AG09319 (cell line): ENCODE measurements at places on chromosomes 11 and 22.

DNA sequence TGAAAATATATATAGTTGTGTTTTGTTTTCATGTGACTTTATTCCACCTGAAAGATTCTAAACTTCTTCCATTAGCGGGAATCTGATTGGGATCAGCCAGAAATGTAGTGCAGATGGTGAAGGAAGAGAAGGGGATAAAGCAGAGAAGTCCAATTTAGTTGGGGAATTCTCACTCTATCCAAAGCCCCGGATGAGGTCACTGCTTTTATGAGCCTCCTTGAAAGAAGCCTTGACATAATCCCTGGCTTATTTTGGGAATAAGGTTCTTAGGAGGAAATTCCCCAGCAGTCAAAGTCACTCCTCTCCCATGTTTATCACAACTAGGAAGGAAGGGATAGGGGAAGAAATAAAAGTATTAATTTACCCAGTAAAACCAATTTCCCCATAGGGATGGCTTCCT is 41.1 kb downstream of the OSBP start:
- DNase-seq = no peak

- DNase-seq = no peak
These were observed 80.1 kb downstream of the INSC start for GRCh38 chr11:15194671-15195415.

DNA sequence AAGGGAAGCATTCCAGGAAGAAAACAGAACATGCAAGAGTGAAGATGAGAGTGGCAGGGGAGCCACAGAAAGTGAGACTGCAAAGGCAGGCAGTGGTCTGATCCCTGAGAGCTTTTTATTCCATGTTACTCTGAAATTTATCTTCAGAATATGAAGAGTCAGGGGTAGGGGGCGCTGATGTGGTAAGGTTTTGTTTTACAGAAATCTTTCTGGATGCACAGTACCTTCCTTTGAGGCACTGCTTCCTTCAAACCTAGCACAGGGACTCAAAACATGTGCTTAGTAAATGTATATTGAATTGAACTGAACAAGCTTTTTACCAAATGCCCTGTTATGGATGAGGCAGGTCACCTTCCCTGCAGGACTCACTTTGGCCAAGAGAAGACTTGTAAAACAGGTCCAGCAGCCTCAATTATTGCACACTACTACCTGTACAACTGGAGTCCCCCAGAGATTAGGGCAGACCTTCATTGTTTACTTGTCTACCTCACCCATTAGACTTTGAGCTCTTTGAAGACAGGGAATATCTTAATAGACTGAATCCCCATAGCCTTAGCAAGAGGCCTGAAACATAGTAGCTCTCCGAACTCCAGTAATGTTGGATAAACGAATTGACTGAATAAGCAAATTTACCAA is 2.2 kb downstream of the PAK1 start:
- DNase-seq = no peak

GRCh38 chr22:45772743-45773142 is 101.1 kb downstream of the ATXN10 start:
- no peak for DNase-seq

GRCh38 chr11:2155511-2155910 is 5.5 kb downstream of the INS start:
- no peak for DNase-seq

DNA sequence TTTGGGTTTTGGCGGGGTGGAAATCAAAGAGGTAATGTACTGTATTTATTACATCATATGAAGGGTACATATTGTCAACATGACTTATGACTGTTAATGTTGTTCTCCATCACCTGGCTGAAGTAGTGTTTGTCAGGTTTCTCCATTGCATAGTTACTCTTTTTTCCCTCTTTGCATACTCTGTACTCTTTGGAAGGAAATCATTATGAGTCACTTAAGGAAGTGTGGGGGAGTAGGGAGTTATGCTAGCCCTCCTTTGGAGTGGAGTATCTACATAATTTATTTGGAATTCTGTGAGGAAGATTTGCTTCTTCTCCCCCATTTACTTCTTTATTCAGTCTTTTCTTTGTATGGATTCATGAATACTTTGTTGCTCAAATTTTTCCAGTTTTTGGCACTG is 3.6 kb upstream of the PGR start:
- no peak for DNase-seq

- DNase-seq = no peak
These were observed 426.8 kb downstream of the TBC1D22A start for GRCh38 chr22:47189056-47189916.

DNA sequence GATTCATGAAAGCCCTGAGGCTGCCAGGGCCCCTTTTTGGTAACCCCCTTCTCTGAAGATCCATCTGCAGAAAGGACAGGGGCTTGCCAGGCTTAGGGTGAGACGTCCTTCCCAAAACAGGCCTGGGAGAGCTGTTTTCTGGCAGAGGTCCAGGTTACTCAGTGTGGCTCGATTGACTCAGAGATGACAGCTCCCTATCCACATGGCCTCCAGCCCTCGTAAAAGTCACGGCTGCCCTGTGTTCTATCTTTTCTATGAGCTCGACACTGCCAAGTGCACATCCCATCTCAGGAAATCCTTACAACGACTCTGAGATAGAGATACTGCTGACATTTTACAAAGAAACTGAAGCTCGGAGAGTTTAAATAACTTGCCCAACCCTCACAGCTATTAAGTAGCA is 20.4 kb downstream of the ADAMTS8 start:
- DNase-seq = no peak
